ENCODE measurements at places on chromosomes 5 and 9.
A peak's percentile ranks its signal among the peaks of the same experiment; 100 is the strongest.

DNA sequence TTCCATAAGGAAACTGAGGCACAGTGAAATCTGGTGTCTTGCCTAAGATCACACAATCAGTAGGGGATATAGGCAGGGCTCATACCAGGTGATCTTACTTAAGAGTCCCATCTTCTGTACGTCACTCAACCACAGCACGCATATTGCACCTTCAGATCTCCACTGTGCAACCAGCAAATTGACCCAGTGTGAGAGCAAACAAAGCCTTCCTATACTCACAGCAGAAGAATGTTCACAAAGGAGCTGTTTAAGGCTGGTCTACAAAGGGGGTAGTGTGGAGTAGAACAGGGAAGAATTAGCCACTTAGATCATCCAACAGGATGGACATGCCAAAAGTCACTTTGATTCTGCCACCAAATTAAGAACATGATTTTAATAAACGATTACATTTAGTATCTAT is 305.9 kb downstream of the SLIT3 start:
- DNase-seq: no peak

GRCh38 chr5:31412324-31412723 is 119.6 kb downstream of the DROSHA start:
- DNase-seq: peak; percentile 15

- DNase-seq: no peak
These were observed 23.4 kb downstream of the UBLCP1 start for GRCh38 chr5:159286420-159287035.

DNA sequence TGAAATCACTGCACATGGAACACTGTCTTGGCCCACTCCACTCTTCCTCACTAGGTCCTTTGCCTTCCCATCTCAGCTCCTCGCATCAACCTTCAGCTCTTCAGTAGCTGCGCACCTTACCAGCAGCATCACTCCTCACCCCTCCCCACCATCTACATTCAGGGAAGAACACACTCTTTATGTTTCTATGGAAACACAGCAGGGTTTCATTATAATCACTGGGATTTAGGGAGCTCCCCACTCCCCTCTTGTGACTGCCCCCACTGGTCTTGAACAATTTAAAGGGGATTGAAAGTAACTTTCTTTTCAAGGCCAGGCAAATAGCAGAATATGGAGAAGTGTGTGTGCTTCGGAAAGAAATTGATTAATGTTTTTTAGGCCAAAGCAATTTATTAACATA is 111.2 kb downstream of the INSYN2B start:
- DNase-seq: no peak
